Gastroesophageal sphincter (tissue), 4 donors: ENCODE measurements at places on chromosomes 7 and 10.
A peak's percentile ranks its signal among the peaks of the same experiment; 100 is the strongest.

DNA sequence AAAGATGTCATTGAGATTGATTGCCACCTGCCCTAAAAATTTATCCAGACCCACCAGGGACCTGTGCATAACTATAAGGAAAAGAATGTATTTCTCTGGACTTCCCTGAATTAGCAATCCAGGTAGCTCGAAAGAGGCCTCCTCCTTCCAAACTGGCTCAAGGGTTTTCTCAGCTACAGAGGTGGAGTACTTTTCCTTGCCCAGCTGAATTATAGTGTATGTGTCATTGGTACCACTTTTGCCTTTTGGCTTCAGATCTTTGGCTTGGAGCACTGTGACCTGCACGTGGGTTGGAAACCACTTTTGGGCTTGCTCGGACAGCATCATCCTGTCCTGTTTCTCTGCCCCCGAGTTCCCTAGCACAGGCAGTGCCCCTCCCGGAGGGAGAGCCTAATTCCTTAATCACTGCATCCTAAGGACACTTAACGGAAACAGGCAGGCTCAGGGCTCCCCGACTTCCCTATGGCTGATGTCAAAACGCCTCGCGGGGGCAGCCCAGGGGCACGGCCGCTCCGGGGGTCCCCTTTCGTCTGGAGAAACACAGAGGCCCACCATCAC is 825 bp downstream of the RAB11FIP2 start:
- ATAC-seq: peak; percentile 42

DNA sequence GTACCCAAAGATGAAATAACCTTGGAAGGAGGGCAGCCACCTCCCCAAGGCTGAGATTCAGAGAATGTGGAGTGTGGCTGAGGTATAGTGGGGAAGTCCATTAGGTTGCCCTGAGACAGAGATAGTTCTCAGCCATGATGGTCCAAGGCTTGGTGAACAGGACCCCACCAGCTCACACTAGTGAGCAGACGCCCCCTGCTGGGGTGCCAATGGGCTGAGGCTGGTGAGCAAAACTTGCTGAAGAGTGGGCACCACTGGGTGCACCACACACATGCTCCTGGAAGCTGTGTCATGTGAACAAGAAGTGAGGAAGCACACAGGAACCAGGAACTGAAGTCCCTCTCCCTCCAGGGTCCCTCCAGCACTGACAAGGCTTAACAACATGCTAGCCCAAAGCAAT is 8.9 kb downstream of the FBXL13 start:
- no peak for ATAC-seq

DNA sequence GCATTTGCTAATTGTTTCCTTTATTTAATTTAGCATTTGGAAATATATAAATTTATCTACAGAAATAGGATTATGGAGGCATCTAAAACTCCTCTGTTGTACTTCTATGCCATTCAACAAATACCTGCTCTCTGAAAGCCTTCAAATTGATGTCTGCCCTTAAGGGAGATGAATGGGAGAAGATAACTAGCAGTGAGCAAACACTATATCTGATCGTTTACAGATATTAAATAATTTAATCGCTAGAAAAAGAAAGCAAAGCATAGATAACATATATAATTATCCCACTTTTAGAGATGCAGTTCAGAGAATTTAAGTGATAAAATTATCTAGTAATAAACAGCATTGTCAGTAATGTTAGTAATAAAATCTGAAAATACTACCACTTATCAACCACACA is 524.9 kb downstream of the NRG3 start:
- no peak for ATAC-seq

DNA sequence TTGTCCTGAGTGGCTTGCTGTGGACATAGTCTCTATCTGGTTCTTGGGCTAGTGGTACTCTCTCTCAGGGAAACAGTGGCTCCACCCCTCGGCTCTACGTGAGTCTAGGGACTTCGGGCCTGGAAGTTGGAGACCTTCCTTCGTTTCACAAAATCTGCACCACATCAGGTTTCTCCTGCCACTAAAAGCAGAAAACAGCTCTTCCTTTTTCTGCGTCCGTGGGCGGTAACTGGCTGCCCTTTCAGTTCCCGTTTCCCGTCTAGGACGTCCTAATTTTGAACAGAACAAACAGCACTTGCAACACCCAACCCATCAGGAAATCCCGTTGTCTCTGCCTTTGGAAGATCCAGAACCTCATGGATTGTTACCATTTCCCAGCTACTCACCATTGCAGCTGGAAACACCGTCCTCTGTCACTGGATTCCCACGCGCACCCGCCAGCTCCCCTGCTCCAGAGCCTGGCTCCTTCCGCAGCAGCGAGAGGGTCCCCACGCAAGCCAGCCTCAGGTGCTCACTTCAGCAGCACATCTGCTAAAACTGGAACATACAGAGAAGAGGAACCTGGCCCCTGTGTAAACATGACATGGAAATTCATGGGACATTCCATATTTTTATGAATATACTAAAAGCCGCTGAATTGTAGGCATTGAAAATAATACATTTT is 311.4 kb upstream of the AKR1E2 start:
- peak; percentile 82 for ATAC-seq

- no peak for ATAC-seq
These were observed 36.0 kb downstream of the ZNRF2 start for GRCh38 chr7:30320392-30320791.

DNA sequence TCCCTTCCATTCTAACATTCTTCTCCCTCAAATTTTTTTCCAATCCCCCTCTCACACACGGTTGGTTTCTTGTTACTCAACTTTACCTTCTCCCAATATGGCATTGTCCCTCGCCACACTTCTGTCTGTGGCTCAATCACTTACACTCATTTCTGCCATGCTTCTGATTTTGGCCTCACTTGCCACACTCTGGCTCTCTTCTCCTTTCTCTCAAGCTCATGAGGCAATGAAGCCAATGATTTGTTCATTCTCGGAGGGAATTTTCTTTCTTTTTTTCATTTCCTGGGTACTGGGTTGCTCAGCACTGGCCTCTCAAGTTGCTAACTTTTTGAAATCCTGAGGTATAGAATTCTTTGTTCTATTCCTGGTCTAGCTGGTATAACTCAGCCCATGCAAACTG is 4.0 kb upstream of the MYOZ1 start:
- no peak for ATAC-seq

GRCh38 chr10:129678186-129678585 is 211.1 kb downstream of the MGMT start:
- no peak for ATAC-seq

- ATAC-seq: no peak
These were observed 3.1 kb downstream of the PTEN start for GRCh38 chr10:87866412-87866974.

- ATAC-seq: no peak
These were observed 191.3 kb downstream of the FGFR2 start for GRCh38 chr10:121406823-121407545.

GRCh38 chr7:134548877-134549276 is at the start of gene AKR1B15:
AKR1B15 (plus strand) TSS chr7:134549110; CDS start chr7:134564620, 15,510 bp downstream.
- no peak for ATAC-seq

DNA sequence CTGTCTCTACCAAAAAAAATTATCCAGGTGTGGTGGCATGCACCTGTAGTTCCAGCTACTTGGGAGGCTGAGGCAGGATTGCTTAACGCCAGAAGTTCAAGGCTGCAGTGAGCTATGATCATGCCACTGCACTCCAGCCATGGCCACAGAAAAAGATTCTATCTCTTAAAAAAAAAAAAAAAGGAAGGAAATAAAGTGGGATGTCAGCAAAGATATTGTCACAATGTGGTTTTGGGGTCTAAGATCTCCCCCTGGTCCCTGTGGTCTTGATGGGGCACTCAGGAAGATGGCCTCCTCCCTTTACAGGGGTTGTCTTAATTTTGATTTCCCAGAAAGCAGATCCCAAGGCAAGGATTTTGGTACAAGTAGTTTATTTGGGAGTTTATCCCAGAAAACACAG is 7.4 kb upstream of the KAZALD1 start:
- ATAC-seq: no peak

DNA sequence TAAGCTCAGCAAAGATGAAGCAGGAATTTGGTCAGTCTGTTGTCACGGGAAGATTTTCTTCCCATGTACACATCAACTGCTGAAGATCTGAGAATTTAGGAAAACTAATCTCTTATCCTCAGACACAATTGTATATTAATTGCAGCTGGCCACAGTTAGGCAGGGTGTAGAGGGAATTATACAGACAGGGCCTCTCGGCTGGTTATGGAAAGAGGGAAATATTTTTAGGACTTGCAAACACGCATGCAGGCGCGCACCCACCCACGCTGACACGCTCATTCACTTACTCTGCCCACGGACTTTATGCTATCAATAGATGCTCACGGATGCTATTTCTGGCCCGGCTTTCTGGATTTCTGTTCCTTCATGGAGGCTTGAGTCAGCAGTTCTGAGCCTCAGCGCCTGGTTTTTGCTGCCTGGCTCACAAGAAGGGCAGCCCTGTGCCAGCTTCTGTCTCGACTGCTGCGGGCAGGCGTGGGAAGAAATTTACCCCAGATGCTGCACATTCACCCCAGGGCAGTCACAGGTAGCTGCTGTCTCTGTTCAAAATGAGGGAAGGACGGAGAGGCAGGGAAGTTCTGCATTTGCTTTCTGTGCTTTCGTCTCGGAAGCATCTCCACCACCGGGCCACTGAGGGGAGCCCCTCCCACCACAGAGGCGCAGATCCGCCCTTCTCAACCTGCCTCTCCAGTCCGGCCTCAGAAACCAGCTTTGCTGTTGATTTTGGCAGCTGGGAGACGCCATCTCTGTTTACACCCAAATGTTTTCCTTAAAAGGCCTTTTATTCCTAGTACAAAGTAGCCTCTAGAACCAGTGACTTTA is 116.3 kb upstream of the BTBD16 start:
- no peak for ATAC-seq

DNA sequence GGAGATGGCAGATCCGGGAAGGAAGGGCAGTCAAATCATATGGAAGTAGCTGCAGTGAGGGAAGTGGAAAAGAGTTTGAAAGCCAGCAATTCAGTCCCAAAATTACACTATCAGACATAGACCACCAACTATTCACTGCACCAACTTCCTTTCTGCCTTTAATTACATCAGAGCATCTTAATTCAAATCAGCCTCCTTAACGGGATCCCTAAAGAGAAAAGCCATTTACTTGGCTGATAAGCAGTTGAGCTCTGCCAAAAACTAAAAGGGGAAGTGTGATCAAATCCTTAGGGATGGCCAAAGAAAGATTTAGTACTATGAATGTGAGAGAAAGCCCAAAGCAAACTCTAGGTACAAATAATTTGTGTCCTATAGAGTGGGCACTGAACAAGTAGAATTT is 110.4 kb downstream of the AMPH start:
- ATAC-seq: no peak

- ATAC-seq: no peak
These were observed 70.9 kb downstream of the MYL10 start for GRCh38 chr7:101557978-101558741.

DNA sequence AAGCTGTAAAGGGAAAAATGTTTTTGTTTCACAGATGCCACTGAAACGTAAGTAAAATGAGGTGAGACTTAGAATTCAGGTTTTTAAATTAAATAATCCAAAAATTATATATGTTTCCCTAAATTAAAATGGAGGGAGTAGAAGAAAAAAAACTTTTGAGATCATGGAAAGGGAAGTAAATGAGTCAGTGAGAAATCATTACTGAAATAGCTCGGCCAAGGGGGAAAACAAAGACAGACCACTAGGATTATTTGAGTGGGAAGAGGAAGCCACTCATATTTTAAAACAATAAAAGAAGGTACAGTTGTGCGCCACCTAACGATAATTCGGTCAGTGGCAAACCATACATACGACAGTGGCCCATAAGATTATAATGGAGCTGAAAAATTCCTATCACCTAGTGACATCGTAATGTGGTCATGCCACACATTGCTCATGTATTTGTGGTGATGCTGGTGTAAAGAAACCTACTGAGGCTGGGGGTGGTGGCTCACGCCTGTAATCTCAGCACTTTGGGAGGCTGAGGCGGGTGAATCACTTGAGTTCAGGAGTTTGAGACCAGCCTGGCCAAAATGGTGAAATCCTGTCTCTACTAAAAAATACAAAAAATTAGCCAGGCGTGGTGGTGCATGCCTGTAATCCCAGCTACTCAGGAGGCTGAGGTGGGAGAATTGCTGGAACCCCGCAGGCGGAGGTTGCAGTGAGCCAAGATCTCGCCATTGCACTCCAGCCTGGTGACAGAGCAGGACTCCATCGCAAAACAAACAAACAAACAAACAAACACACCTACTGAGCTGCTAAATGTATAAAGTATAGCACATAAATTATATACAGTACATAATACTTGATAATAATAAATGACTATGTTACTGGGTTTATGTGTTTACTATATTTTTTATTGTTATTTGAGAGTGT is 64.7 kb downstream of the MKX start:
- no peak for ATAC-seq

DNA sequence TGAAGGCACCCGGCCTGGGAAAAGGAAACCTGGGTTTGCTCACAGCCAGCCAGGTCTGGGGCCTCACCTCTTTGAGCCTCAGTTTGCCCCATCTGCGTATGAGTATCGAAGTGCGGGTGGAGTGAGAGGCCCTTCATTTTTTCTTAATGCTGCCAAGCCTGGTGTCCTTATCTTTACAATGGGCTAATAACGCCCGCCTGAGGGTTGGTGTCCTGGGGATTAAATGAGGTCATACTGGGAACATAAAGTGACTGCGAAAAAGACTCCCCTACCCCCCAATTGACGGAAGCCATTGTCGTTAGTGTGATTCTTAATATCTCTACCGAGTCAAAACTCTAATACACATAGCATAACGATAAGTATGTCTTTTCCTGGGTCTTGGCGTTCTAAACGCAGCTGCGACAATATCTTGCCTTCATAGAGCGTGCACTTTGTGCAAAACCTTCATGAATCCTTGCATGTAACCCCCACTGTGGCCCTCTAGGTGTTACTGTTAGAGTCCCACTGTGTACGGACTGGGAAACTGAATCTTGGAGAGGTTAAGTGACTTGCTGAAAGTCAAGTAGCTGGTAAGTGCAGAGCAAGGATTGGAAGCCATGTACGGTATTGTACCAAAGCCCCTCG is 11.4 kb upstream of the GRB10 start:
- no peak for ATAC-seq

DNA sequence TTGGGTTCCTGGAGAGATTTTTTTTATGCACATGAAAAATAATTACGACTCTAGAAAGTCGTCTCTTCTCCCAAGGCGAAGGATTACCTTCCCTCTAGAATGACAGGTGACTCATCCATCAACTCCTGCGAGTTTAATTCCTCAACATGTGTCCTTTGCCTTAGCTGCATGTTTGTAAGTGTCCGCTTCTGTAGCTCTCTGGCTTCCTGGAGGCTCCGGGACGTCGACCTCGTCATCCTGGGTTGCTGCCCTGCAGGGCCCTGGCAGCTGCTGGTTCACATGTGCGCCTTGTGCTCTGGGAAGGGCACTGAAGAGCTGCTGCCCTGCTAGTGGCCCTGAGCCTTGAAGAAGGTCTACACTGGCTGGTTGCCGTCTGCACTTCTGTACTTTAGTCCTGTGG is 210.2 kb downstream of the MLLT10 start:
- ATAC-seq: no peak
